CD14-positive monocyte (primary cell): ENCODE measurements at places on chromosomes 5 and 9.

DNA sequence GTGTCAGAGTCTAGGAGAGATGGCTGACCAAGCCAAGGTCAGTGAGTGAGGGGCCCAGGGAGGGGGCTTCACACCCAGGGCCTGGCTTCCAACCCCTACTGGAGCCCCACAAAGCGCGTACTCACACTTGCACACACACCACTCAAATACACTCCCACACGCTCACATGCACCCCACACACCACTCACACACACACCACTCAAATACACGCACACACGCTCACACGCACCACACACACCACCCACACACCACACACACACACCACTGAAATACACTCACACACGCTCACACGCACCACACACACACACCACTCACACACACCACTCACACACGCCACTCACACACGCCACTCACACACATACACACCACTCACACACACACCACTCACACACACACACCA, 5.7 kb upstream of the ASB6 start:
- no peak for DNase-seq

DNA sequence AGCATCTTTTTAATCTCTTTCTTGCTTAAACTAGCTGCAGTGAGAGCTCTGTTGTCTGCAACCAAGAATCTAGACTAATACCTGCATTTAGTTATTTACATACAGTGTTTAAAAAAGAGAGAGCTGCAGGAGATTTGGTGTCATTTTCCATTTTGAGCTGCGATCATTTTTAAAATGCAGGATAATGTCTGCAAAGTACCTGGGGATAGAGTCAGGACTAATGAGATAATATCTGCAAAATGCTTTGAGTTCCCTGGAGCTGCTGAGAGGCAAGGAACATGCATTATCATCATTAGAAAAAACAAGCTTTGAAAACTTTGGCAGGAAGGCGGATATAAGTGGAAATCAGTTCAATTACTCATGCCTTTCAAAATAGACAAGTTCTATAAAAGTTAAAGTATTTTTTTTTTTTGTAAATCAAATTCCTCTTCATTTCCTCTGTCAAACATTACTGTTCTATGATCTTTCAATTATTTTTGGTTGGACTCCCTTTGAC, 21.8 kb upstream of the ANKRD33B start:
- DNase-seq, result no peak

- no peak for DNase-seq
These were observed 53.9 kb upstream of the PTCH1 start for GRCh38 chr9:95570646-95571045.

DNA sequence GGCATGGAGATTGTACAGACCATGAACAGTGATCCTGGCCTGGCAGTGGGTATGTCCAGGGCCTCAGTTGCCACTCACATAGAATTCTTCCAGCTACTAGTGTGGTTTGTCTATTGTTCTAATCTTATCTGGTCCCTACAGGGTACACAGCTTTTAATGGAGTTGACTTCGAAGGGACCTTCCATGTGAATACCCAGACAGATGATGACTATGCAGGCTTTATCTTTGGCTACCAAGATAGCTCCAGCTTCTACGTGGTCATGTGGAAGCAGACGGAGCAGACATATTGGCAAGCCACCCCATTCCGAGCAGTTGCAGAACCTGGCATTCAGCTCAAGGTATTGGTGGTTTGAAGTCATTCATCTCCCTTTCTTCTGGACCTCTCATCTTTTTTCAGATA, 43.8 kb downstream of the THBS4 start:
- DNase-seq, result no peak

GRCh38 chr9:35051069-35051967, 21.1 kb downstream of the VCP start:
- DNase-seq, result peak; percentile 28

- DNase-seq, result no peak
These were observed 75.7 kb downstream of the FBXL7 start for GRCh38 chr5:15575666-15576065.

DNA sequence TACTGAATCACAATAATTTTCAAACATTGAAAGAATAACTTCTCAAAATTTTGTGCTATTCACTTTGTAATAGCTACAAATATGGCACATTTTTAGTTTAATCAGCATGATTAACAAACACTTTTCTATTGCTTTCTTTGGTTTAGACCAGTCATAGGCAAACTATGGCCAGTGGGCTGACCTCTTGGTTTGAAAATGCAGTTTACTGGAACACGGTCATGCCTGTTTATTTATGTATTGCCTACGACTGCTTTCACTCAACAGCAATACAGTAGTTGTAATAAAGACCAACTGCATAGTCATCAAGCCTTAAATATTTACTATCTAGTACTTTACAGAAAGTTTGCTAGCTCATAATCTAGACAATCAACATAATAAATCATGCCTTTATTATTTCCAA, 810.8 kb downstream of the TLE1 start:
- DNase-seq, result no peak

DNA sequence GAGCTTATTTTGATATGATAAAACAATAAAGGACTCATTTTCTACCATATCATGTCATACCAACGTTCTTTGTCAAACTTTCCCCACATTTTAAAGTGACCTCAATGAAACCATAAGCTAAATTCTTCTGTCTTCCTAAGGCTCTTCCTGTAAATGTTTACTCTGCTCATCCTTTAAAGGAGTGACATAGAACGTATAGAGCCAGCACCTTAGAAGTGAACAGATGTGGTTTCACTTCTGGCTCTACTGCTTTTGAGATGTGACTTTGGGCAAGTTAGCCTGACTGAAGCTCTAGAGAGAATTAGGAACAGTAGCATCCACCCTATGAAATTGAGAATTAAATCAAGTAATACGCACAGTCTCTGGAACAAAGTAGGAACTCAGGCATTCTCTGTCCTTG, 24.1 kb downstream of the SAR1B start:
- no peak for DNase-seq

- DNase-seq, result no peak
These were observed 31.7 kb downstream of the ZDHHC11 start for GRCh38 chr5:819078-819477.

DNA sequence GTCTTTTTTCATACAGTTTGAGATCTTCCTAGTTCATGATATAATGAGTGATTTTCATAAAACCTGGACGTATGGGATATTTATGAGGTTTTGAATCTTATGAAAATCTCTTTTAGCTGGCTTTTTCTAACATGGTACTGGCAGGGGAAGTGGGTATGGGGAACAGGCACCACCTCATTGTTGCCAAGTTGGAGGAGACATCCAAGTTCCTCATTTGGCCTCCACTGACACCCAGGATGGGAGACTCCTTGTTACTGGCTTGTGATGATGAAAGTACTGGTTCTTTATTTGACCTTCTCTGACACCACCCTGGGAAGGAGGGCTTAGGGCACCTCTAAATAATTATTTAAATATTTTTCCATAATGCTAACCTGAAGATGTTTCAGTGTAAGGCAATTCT, 4.0 kb upstream of the TNPO1 start:
- DNase-seq, result peak; percentile 71

GRCh38 chr5:126794157-126794828, 17.4 kb downstream of the LMNB1 start:
- DNase-seq, result no peak

DNA sequence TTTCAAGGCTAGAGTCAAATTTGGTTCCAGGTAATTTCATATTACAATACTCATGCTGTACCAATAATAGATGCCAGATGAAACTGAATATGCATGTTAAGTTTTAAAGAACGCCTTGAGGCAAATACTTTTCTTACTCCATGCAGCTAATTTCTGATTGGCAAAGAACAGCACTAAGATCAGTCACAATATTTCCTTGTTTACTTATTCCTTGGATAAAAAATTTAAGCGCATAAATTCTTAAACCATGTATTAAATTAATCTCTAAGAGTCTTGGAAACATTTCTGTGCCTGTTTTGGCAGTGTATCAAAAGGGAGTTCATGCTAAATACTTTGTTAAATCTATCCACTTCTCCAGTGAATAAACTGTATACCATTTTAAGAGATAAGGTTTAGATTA, 173.5 kb downstream of the SLC12A2 start:
- no peak for DNase-seq

DNA sequence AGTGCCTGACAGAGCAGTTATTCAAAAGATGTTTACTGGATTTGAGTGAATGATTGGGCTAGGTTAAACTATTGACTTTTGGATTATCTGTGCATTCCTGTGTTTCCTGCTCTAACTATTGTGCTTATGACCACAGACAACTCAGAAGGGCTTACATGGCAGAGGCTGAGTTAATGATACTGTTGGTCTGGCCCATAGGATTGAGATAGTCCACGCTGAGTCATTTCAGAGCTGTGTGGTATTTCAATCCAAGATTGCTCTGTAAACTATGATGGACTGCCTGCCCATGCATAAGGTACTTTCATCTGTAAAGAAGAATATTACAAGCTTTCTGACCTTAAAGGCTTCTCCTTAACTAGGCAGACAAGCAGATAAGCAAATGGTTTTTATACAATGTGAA, 49.1 kb upstream of the SLIT3 start:
- DNase-seq, result no peak

DNA sequence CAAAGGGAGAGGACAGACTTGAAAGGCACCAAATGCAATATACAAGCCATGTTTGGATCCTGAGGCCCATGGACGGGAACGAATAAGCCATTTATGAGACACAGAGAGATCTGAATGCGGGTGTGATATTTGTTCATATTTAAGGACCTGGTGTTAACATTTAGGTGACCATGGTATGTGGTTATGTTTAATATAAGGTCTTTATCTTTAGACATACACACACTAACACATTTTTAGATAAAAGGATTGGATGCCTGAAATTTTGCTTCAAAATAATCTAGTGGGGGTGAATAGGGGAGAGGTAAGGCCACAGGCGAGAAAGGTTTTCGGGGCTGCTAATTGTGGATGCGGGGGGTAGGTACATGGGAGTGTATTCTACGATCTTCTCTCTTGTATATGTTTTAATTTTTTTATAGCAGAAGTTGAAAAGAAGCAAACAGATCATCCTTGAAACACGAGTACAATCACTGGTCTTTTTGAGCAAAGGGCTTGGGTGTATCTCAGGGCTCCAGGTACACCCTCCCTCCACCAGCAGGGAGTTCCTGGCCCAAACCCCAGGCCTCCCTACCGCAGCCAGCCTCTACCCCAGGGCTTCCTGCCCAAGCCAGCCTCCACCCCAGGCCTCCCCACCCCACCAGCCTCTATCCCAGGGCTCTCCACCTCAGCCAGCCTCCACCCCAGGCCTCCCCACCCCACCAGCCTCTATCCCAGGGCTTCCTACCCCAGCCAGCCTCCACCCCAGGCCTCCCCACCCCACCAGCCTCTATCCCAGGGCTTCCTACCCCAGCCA, 12.2 kb downstream of the AKNA start:
- DNase-seq, result no peak

- peak; percentile 19 for DNase-seq
These were observed 663 bp upstream of the SMIM27 start for GRCh38 chr9:32551276-32552051.

GRCh38 chr9:123551734-123552133, 195.7 kb downstream of the CRB2 start:
- DNase-seq, result no peak

GRCh38 chr9:125966466-125966865, 219.3 kb downstream of the PBX3 start:
- DNase-seq, result no peak

GRCh38 chr5:42951293-42951840, 88.8 kb downstream of the ANXA2R start:
- DNase-seq, result peak; percentile 56

DNA sequence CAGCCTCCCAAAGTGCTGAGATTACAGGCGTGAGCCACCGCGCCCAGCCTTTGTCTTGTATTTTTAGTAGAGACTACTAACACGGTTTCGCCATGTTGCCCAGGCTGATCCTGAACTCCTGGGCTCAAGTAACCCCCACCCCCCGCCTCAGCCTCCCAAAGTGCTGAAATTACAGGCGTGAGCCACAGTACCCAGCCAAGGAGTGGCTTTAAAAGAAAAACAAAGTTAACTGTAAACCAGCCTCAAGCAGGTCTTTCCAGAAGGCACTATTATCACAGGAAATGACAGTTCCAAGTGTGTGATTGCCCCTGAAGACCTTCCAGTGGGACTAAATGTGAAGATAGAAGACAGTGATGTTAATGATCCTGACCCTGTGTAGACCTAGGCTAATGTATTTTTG, 31.1 kb downstream of the SIL1 start:
- DNase-seq, result no peak

GRCh38 chr5:103340717-103341388, 82.3 kb downstream of the MACIR start:
- no peak for DNase-seq

DNA sequence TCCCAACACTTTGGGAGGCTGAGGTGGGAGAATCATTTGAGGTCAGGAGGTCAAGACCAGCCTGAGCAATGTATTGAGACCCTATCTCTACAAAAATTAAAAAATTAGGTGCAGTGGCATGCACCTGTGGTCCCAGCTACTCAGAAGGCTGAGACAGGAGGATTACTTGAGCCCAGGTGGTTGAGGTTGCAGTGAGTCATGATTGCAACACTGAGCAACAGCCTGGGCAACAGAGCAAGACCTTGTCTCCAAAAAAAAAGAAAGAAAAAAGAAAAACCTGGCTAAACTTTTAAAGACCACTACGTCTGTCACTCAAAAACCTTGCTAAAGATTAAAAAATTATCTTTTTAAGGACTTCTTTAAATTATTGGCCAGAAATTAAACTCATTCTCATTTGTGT, 59.8 kb upstream of the ABCA1 start:
- DNase-seq, result peak; percentile 7

- DNase-seq, result no peak
These were observed 2.5 kb upstream of the ZNF474 start for GRCh38 chr5:122126756-122127321.

- DNase-seq, result no peak
These were observed 117.9 kb downstream of the ZSWIM6 start for GRCh38 chr5:61449804-61450492.

DNA sequence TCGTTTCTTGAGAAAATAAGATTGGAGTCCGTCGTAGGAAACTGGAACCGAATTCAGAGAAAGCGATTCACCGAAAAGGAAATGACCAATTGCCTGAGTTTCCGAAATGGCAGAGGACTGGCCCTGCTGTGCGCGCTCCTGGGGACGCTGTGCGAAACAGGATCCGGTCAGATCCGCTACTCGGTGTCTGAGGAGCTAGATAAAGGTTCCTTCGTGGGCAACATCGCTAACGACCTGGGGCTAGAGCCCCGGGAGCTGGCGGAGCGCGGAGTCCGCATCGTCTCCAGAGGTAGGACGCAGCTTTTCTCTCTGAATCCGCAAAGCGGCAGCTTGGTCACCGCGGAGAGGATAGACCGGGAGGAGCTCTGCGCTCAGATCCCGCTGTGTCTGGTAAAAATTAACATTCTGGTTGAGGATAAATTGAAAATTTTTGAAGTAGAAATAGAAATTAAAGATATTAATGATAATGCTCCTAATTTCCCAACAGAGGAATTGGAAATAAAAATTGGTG, 379 bp downstream of the PCDHGA3 start:
- DNase-seq, result no peak
